ENCODE measurements at places on chromosomes 16 and 17. TPM values are rescaled to one million over a fixed set of nuclear protein-coding genes. Genes with fewer than 3 reads are reported as not detected.

NDUFAF8 gene
- 1.8 TPM for total RNA-seq

- no peak for DNase-seq
Observed at GRCh38 chr16:78324649-78325285, 225.3 kb downstream of the WWOX start.

ADORA2B gene
- 2.7 TPM for total RNA-seq

DNA sequence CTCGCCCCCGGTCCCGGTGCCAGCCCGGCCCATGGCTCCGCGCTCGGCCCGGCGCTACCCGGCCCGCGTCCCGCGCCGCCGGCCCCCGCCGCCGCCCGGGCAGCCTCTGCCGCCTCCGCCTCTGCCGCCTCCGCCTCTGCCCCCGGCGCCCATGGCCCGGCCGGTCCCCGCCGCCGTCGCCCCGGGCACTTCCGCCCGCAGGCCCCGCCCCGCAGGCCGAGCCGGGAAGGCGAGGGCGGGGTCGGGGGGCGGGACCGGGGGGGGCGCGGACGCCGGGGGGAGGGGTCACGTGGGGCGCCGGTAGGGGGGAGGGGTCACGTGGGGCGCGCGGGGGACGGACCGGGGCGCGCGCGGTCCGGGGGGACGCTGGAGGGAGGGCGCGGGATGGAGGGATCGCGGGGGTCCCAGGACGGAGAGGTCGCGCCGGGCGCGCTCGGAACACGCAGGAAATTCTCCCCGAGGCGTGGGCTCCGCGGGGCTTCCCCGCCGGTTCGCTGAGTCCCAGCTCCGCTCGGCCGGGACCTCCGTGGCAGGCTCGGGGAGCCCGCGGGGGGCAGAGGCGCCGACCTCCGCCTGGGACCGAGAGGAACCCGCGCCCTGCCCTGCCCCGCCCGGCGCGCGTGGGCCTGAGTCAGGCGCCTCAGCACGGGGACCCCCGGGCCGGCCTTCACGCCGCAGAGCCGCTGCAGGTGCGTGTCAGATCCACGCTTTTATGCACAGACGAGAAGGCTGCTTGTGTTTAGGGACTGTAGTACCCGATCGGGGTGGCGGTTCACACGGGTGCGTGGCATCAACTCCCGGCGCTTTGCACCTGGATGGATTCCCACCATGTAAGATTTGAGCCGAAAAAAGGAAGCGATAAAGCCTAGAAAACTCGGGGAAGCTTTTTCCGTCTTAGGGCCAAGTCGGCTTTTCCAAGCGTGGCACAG is at the start of gene PGAP6:
Gene PGAP6, minus strand, starts transcription at position 190 of the 929 bp plus-strand sequence. Its CDS starts 157 bp downstream, at position 33.
- peak; percentile 54 for DNase-seq

ELP5 gene
- 41.9 TPM for total RNA-seq

TOX3 gene
- total RNA-seq = 1.2 TPM

ATAD5 gene
- 8.8 TPM for total RNA-seq

DNA sequence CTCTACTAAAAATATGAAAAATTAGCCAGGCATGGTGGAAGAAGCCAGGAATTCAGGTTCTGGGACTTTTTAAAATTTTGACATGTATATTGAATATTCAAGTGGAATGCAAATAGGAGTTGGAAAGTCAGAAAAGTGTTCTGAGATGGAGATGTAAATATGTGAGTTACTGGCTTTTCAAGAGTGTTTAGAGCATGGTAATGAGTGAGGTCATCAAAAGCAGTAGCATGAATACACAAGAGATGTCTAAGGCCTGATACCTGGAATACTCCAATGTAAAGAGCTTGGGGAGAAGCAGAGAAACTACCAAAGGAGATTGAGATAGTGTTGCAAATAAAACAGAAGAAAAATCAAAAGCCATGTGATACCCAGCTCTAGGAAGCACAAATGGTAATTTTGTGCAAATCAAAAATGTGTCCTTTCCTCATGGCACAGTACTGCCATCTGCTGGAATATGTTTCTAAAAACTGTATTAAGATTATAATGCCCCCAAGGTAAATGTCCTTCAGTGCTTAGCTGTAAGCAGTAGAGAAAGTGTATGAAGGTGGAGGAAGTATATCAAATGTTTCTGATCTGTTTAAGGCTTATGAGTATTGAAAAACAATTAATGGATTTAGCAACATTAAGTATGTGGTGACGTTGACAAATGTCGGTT is 908.4 kb downstream of the KCNJ18 start:
- no peak for DNase-seq

DNA sequence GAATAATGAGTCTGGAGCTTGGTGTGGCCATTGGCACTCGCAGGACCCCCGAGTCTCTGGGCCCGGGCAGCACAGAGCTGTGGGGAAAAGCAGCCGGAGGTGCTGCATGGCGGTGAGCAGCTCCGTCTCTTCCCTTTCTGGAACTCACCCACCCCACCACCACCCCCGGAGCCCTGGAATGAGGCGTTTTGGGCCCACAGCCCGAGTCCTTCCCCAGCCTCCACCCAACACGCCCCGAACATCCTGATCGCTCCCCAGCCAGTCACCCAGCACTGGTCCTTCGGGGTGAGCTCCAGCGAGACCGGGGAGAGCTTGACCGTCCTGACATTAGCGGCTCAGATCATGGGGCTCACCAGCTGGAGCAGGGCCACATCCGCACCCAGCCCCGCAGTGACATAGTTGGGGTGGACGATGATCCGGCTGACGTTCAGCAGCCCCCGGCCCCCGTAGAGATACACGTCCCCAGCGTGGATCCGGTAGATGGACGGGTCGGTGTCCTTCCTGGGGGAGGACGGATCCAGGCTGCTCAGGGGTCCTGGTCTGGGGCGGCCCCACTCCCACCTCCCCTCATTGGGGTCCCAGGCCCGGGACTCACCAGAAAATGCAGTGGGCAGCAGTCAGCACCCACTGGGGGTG is 6.5 kb downstream of the TPSD1 start:
- no peak for DNase-seq

HP gene
- total RNA-seq = 0.77 TPM

GRCh38 chr16:4944333-4945281 is 7.7 kb upstream of the PPL start:
- peak; percentile 96 for DNase-seq

DNA sequence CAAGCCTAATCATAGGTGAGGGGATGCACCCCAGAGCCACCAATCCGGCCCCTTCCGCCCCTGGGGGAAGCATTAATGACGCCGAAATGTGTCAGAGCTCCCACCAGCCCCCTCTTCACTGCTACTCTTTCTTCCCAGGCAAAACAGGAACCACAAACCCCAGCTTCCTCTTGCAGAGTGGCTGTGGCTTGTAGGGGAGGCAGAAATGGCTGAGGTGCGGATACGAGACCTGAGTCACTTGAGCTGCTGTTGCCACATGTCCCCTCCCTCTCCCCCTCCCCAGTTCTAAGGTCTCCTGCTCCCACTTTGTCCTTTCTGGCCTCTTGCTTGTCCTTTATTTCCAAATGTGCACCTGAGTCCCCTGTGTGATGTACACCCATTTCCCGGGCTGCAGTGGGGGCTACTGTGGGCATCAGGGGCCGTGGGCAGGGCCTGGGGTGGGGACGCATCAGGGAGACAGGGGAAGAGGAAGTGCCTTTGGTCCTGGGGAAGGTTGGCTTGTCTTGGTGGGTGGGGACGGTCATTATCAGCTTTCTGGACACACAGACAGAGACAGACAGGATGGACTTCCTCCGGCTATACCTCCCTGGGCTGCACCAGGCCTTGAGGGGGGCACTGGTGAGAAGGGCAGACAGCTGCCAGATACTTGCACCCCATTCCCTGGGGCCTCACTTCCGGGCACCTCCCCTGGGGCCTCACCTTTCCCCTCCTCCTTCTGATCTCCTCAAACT is at the start of gene APOBR:
Gene APOBR, plus strand, starts transcription at position 523 of the 731 bp plus-strand sequence. Its CDS starts 39 bp downstream, at position 562.
- no peak for DNase-seq

GRCh38 chr16:14496047-14496770 is 133.9 kb downstream of the PARN start:
- DNase-seq = no peak

DNA sequence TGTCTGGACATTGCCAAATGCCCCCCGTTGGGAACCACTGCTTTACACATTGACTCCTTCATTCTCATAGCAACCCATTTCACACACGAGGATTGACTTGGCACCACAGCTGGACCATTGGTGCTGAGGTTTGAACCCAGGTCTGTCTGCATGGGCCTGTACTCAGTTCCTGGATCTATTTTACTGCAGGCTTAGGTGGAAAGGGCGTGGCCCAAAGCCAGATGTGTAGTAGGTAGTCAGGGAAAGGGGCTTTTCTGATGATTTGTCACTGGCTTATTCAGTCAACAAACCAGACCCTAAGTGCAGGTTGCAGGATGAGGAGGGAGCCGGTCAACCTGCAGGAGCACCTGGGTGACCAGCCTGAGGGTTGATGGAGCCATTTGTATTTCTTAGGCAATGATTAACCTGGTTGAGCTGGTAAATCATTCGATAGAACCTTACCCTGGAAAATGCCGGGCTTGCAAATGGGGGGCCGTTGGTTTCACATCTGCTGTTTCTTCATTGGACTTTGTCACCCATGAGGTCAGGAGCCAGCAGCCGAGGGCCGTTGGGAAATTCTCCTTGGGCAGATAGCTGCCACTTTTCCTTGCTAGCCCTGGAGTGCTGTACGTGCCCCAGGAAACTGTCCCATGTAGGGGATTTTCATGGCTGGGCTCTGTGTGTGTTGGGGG is 104.4 kb downstream of the CMIP start:
- no peak for DNase-seq

CRK gene
- total RNA-seq = 34.6 TPM

ASGR1 gene
- total RNA-seq = not detected

GRCh38 chr17:74862108-74862901 is 2.6 kb upstream of the GRIN2C start:
- peak; percentile 47 for DNase-seq

ADAD2 gene
- total RNA-seq = 1.0 TPM

MYO15A gene
- total RNA-seq = 2.9 TPM

All from uterus (tissue), 4 donors.